AML-193 (cell line): ENCODE measurements at places on chromosomes 5 and 9.

- no peak for DNase-seq
These were observed 218.4 kb downstream of the CACNA1B start for GRCh38 chr9:138095813-138096518.

- no peak for DNase-seq
These were observed 129.8 kb upstream of the IFNE start for GRCh38 chr9:21611891-21612290.

GRCh38 chr9:136141682-136142413 is 23.2 kb upstream of the TMEM250 start:
- no peak for DNase-seq

GRCh38 chr5:89686081-89686765 is 723.3 kb downstream of the CETN3 start:
- DNase-seq, result no peak

DNA sequence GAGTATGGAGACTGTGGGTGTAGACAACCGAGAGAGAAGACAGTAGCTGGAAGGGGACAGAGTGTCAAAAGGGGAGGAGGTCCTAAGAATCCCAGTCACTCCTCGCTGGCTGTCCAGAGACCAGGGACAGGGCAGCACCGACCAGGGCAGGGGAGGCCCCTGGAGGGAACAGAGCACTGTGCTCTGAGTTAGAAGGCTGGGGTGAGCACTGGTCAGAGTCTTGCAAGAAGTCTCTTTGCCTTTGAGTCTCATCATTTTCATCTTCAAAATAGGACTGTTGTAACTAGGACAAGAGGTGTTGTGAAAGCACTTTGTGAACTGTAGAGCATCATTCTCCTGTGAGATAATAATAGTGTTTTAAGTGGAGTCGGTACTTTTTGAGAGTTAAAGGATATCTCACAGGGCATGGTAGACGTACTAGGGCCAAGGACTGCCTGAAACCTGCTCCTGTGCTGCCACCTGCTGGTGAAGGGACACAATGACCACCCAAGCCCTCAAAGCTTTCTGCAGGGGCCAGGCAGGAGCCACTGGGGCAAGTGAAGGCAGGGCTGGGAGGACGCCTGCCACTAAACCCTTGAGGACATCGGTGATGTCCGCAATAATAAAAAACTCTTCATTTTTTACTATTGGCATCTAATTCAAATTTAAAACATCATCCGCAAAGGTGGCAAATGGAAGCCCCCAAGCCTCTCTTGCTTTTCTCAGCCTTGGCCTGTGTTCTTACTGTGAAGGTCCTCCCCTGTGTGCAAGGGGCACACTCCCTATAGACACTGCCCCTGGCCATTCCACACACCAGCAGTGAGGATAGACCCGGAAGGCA is 28.2 kb downstream of the SLC6A7 start:
- DNase-seq, result peak; percentile 55

- no peak for DNase-seq
These were observed 121.1 kb downstream of the FBXL7 start for GRCh38 chr5:15621094-15621493.

- DNase-seq, result no peak
These were observed 5.2 kb upstream of the TLE1 start for GRCh38 chr9:81694541-81694940.

DNA sequence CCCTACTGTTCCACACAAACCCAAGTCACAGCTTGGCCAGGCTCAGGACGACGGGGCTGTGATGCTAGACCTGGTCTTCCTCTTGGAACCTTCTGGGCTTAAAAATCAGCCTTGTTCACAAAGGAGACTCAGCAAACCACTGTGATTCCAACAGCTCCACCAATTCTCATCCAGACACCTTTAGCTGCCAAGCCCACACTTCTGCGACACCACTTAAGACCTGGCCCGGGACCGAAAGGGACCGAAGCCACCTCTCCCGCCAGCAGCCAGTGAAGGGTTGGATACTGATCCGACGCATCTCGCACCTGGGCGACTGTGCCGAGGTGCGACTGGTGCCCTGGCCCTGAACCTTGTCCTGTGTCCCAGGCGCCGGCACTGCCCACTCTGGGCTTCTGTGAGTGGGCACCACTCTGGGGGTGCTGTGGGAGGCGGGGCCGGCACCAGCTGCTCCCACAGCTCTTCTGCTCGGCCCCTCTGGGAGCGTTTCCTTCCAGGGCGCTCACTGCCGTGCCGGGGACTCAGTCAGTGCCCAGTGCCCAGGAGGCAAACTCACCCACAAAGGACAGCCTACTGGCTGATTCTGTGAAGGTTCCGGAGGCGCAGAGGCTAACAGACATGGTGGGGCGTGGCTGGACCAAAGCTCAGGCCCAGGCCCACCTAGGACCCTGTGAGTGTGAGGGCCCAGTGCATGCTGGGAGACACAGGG is 50.9 kb downstream of the EXD3 start:
- DNase-seq, result no peak

GRCh38 chr9:18786911-18787650 is 245.9 kb downstream of the SAXO1 start:
- DNase-seq, result no peak

DNA sequence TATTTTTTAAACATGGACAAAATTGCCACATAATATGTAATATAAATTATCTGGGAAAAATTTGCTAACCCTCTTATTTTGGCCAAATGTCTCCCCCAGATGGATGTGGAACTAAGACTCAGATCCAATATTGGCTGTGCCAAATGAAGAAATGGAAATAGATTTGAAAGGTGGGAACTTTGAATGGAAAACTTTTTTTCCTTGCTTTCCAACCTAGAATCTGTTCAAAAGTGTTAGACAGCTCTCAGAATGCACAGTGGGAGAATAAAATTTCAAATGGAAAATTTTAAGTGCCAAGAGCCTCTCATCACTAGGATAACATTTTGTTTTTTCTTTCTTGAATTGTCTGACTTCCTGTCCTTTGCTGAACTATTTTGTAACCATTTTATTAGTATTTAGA is 142.6 kb upstream of the GAS1 start:
- no peak for DNase-seq

- DNase-seq, result no peak
These were observed 5.5 kb upstream of the HTR4 start for GRCh38 chr5:148659641-148660345.

GRCh38 chr9:93673839-93674334 is 97.5 kb downstream of the PHF2 start:
- DNase-seq, result no peak

DNA sequence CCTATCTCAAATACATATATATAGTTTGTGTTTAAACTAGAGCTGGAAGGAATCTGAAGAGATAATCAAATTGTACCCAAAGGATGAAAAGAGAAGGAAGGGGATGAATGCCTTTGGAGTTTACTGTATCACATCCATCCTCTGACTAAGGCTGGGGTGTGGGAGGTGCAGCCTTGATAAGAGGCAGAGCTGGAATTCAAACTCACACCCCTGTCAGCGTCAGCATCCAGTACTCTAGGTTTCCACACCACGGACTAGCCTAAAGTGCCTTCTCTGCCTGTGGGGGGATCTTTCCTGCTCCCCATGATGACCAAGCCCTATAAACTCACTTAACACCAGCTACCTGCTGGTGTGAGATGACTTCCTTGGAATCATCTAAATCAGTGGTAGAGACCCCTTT is 48.1 kb downstream of the EPB41L4B start:
- DNase-seq, result no peak

- DNase-seq, result peak; percentile 5
These were observed 32.9 kb upstream of the IFNK start for GRCh38 chr9:27491154-27491553.

DNA sequence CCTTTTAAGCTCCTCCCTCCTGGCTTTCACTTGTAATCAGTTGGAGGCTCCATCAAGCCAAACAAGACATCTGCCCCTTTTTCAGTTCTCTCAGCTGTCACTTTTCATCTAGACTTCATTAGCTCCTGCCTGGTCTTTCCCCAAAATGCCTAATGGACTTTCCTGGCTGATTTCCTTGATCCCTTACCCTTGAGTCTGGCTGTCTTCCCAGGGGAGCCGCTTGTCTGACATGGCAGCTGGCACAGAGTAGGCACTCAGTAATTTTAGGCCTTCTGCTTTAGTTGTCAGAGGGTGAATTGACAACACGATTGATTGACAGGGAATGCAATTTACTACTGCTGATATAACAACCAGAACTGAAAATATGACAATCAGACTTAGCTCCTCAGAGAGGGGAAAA is 2.1 kb downstream of the C9orf153 start:
- no peak for DNase-seq

- no peak for DNase-seq
These were observed 62.1 kb downstream of the PAX5 start for GRCh38 chr9:36971935-36972488.

GRCh38 chr5:7597059-7597642 is 201.2 kb downstream of the ADCY2 start:
- DNase-seq, result no peak

DNA sequence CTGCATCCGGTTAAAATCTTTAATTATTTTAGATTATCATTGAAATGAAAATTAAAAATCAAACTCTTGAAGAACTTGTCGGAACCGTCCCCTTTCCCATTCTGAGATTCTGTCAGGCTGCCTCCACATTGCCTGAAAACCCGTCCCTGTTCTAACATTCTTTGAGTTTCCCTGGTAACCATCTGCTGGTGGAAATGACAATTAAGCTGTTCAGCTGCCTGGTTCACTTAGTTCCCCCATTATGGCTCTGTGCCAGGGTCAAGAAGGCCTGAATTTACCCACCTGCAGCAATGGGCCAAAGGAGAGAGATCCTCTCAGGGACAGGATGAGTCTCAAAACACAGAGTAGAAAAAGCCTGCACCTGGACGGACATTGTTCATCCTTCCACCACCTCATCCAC is 11.8 kb upstream of the TCOF1 start:
- no peak for DNase-seq

DNA sequence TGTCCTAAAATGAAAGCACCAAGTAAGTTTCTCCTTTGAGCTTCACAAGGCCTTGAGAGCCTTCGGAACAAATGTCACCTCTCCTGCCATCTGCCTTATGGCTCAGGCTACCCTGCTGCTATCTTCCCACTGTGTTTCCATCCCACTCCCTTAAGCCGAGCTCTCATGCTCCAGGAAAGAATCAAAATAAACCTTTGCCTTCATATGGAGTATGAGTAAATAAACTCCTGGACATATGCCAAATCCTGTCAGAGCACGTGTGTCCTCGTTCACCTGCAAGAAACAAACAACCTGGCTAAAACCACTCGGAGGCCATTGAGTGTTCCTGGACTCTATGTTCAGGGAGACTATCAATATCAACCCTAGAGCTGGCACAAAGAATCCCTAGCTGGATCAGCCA is 122.3 kb upstream of the CCDC112 start:
- no peak for DNase-seq

GRCh38 chr5:13785781-13786415 is 158.6 kb downstream of the DNAH5 start:
- DNase-seq, result no peak

DNA sequence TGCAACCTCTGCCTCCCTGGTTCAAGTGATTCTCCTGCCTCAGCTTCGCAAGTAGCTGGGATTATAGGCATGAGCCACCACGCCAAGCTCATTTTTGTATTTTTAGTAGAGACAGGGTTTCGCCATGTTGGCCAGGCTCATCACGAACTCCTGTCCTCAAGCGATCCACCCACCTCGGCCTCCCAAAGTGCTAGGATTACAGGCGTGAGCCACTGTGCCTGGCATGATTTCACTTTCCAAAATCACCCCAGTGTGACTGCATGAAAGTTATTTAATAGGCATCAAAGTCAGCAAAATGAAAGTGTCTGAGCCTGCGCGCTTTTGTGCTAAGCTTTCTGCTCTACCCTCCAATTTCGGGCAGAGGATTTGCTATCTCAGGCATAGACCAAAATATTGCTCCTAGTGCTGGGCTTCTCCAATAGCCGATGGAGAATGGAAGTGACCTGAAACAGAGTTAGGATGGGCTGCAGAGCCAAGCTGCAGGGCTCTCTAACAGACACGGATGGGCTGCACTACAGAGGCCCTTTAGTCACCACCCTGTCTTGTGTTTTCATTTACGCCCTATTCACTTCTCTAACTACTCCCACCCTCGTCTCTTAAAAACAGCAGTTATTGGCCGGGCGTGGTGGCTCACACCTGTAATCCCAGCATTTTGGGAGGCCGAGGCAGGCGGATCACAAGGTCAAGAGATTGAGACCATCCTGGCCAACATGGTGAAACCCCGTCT is 44.3 kb downstream of the RETREG1 start:
- no peak for DNase-seq

- DNase-seq, result no peak
These were observed 14.6 kb upstream of the TCF7 start for GRCh38 chr5:134099939-134100282.

- DNase-seq, result no peak
These were observed 8.2 kb downstream of the UNC5A start for GRCh38 chr5:176818391-176819098.

DNA sequence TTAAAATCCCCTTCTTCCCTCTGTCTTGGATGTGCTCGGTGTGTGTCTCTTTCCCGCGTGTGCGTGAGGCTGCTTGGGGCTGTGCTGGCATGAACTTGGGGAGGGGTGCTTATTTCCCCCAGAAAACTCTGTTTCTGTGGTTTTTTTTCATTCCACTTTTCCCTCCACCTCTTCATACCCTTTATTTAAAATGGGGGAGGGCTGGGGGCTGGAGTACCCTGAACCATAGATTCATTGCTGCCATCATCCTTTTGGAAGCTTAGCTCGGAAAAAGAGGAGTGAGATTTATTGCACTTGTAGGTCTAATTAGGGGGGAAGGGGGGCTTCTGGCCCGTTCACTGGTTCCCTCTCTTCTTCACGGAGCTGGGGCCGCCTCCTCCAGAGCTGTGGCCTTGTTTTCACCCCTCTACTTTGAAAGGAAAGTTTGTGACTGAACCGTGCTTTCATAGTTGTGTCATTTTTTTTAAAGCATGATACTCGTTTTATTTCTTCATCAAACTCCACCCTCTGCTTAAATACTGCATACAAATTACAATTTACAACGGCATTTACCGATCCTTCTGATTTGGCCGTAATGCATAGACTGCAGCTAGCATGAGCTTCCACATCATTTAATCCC is 2.9 kb downstream of the NR2F1 start:
- no peak for DNase-seq

DNA sequence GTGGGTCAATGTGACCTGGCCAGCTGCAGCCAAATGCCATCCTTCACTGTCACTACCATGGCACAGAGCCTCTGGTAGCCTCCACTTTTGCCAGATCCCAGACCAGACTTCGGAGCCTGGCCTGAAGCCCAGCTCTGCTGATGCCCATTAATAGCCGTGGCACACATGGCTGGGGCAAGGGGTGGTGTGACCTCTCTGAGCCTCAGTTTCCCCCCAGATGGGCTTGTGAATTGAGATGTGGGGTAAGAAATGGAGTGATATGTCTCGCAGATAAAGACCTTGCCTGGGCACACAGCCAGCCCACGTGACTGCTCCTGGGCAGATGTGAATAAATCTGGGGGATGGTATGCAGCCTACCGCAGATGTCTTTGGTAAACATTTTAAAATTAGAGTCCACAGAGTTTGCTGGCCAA is 13.9 kb downstream of the SUSD3 start:
- DNase-seq, result no peak

DNA sequence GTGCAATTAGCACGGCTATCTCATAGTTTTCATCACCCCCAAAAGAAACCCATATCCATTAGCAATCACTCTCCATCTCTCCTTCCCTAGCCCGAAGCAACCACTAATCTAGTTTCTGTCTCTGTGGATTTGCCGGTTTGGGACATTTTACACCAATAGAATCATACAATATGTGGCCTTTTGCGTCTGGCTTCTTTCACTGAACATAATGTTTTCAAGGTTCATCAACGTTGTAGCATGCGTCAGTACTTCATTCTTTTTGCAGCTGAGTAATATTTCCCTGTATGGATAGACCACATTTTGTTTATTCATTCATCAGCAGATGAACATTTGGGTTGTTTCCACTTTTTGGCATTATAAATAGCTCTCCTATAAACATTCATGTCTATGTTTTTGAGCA is 75.4 kb upstream of the TBC1D2 start:
- DNase-seq, result no peak

- DNase-seq, result no peak
These were observed 72.3 kb downstream of the C9orf153 start for GRCh38 chr9:86187121-86187520.
